ENCODE measurements at places on chromosomes 4 and X.
A peak's percentile ranks its signal among the peaks of the same experiment; 100 is the strongest.

- no peak for DNase-seq
These were observed 2.2 kb downstream of the AIMP1 start for GRCh38 chr4:106318511-106318910.

DNA sequence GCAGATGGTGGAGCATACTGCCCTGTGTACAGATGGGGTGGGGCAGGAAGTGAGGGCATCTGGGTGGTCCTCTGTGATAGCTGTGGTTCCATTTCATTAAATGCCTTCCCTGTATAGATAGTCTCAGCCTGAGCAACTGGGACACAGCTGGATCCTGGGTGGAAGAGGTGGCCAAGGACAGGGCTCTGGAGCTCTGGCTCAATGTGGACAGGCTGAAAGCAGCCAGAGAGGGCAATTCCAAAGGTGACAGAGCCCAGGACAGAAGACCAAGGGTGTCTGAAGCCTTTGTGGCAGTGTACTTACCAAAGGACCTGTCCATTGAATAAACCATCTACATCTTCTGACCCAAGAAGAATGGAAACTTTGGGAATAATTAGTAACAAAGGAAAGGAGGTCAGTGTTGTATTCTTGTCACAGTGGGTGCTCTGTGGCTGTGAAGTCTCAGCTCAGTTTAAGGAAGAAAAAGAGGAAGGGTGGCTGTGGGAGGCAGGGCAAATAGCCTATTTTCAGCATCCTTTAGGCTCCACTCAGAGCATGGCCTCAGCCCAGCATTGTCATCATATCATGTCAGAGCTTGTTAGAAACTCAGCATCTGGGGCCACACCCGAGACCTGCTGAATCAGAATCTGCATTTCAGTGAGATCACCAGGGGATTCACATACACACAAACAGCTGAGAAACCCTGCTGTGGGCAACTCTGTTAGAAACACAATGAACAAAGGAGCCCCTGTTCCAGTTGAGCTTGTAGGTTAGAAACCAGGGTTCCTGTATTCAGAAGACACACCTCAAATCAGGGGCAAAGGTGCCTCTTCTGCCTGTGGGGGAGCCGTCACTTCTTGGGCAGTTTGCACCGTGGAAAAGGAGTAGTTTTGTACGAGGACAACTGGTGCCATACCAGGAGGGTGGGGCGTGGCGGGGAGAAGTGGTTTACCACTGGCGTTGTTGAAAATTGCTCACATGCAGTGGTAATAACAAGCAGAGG, 168.6 kb downstream of the PTTG2 start:
- DNase-seq = peak; percentile 67

- DNase-seq = no peak
These were observed 162.5 kb downstream of the GASK1B start for GRCh38 chr4:158010361-158010760.

DNA sequence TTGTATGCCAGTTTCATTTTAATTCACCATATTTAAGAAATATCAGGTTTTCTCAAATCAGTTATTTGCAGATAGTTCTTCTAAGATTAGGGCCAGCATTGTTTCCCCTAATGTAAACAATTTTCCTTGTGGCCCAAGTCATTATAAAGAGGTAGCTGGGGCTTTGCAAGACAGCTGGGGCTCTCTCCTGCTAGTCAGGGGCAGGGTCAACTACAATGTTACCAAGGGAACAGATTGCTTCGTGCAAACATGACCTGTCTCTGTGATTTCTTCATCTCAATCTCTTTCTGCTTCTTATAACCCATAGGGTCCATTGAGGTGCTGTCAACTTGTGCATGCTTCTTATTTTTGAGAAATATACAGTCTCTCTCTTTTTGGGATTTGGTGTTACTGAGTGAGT, 12.1 kb downstream of the ARMCX6 start:
- DNase-seq = no peak

GRCh38 chr4:113908829-113909228, 70.6 kb downstream of the ARSJ start:
- no peak for DNase-seq

DNA sequence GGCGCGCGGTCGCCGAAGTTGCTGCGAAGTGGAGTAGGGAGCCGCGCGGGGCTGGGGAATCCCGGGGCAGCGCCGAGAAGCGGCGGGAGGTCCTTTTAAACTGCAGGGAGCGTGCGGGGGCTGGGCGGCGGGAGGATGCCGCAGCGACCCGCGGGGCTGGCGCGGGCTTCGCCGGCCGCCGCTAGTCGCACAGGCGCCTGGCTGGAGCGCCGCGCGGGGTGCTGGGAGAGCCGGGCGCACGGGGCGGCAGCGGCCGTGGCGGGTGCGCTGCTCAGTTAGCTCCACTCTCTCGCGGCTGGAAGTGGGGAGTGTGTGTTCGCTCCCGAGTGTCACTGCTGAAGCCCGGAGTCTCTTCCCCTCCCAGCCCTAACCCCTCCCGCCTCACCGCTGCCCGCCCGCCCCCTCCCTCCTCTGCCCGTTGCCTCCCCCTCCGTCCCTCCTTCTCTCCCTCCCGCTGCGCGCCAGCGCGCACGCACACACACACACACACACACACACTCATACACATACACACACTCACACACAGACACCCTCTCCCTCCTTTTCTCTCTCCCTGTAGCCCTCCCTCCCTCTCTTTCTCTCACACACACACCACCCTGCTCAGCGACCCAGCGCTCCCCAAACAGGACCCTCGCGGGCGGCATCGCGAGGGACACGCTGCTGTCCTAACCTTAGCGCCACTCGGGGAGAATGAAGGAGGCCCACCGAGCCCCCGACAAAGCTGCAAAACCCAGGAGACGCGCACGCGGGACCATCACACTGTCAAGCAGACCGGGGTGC, at the start of gene NDNF:
Gene NDNF (minus strand): TSS at position 312 of the 780 bp plus-strand sequence. CDS start 26,698 bp downstream, outside the sequence.
- DNase-seq = no peak

- no peak for DNase-seq
These were observed 155.5 kb upstream of the PRDX4 start for GRCh38 chrX:23511793-23512192.

DNA sequence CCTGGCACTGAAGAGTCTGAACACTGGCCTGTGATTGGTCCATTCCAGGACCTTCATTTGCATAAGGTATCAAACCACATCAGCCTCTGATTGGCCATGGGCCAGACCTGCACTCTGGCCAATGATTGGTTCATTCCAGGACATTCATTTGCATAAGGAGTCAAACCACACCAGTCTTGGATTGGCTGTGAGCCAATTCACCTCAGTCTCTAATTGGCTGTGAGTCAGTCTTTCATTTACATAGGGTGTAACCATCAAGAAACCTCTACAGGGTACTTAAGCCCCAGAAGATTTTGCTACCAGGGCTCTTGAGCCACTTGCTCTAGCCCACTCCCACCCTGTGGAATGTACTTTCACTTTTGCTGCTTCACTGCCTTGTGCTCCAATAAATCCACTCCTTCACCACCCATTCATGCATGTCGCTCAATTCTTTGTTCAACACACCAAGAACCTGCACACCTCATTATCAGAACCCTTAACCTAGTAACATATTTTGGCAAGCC, 14.2 kb upstream of the HERC5 start:
- DNase-seq = no peak

DNA sequence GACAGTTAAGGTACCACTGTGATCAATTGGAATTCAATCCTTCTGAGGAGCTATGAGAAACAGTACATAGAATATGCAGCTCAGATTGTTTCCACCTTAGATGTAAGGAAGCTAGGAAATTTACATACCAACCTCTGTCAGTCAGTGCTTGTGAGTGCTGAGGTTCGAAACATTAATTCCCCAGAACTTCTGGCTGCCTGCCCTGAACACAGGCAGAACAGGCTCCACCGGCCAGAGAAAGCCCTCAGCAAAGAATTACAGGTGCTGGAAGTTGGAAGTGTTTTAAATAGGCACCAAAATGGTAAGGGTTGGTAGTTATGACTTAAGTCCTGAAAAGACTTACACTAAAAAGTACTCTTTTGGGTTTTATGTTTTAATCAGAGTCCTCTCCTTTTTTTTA, 651.8 kb downstream of the C4orf33 start:
- no peak for DNase-seq

DNA sequence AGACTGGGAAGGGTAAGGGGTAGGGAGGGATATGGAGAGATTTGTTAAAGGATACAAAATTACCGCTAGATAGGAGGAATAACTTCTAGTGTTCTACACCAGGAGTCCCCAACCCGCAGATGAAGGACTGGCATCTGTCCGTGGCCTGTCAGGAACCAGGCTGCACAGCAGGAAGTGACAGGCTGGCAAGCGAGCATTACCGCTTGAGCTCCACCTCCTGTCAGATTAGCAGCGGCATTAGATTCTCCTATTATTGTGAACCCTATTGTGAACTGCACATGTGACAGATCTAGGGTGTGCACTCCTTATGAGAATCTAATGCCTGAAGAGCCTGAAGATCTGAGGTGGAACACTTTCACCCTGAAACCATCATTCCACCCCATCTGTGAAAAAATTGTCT, 27.9 kb upstream of the BBS7 start:
- no peak for DNase-seq

- DNase-seq = peak; percentile 76
These were observed 160.9 kb downstream of the SMIM20 start for GRCh38 chr4:26074712-26075430.

DNA sequence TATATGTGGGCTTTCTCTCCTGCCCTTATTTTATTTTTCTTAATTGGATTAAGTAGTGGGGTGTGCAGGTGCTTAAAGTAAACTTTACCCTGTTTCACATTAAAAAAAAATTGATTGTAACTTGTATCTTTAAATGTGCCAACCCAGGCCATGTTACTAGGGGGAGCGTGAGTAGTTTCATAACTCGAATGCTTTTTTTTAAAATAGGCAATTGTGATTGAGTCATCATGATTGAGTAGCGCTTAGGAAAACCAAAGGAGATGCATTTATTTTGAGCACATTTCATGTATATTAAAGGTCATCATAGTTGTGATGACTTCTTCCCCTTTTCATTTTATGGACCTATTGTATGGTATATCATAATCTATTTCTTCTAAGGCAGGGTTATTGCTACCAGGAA, 32.2 kb downstream of the GPAT3 start:
- no peak for DNase-seq

GRCh38 chrX:17680732-17681413, 56.4 kb upstream of the SCML1 start:
- DNase-seq = no peak

GRCh38 chr4:16590797-16591196, 307.6 kb downstream of the LDB2 start:
- no peak for DNase-seq

GRCh38 chrX:39653691-39654090, 444.1 kb downstream of the BCOR start:
- DNase-seq = no peak

- DNase-seq = no peak
These were observed 2.4 kb upstream of the SLIT2 start for GRCh38 chr4:20249333-20249732.

DNA sequence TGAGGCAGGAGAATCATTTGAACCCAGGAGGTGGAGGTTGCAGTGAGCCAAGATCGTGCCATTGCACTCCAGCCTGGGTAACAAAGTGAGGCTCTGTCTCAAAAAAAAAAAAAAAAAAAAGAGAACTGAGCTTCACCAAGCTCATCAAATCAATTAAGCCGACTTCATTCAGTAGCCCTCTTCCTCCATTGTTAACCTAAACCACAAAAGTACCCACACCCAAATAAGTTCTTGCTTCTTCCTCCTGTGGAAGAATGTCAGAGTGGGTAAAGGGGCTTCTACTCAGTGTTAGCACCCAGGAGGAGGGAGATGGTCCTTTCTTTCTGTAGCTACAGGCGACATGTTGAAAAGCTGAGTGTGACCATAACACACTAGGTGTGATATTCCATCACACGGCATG, 58.6 kb upstream of the CHRNA9 start:
- DNase-seq = no peak

- no peak for DNase-seq
These were observed 260 bp upstream of the CCDC149 start for GRCh38 chr4:24913119-24913485.

- DNase-seq = no peak
These were observed 22.1 kb upstream of the HSD17B10 start for GRCh38 chrX:53456254-53456653.

DNA sequence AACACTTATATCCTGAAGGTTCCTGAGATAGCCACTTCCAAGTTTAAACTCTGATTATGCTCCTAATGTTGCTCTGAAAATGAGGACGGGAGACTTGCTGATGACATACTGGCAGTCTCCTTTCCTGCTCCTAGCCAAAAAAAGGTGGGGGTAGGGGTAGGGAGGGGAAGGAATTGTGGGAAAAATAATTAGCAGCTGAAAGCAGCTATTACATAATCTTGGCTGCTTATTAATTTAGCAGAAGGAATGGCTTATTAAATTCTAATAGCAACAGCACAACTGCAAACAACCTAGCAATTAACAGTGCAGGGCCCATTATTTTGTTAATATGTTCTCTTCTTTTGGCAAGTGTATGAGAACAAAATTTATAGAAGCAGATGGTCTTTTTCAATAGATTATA, 2.0 kb upstream of the AP1S2 start:
- DNase-seq = no peak

DNA sequence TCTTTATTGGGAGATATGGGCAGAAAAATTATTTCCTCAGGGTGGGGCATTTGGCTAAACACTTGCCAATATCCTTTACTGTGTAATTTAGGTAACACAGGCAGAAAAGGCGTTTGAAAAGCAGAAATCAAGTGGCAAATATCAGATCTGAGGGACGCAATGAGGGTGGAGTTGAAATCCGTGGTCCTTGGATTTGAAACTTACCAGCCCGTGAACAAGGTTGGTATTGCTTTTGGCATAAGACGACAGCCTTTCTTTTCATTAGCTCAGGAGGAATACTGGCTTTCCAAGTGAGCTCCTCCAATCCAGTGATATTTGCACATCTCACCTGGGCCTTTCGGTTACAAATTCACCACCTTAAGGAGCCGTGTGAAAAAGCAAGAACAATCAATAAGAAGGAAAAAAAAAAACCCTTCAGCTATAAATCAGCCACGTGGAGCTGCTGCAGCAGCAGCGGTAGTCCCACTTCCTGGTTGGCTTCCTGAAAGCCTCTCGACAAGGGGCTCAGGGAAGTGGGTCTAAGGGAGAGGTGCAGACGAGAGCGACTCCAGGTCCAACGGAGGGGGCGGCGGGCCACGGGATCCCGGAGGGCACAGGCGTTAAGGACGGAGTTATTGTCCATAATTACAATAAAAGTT, 734 bp upstream of the GALNT7 start:
- DNase-seq = no peak

DNA sequence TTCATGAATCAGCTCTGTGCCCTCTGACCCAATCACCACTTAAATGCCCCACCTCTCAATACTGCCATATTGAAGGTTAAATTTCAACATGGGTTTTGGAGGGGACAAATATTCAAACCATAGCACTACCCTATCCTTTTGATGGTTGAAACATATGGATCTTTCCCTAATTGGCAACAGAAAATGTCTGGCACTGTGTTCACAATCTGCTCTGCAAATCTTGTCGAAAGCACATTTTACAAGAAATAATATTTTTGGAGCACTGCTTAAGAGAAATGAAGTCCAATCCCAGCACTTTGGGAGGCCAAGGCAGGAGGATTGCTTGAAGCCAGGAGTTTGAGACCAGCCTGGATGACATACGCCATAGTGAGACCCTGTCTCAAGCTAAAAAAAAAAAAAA, 130.6 kb upstream of the FAM9C start:
- DNase-seq = no peak

GRCh38 chr4:69759189-69759604, 1.2 kb downstream of the SULT1B1 start:
- no peak for DNase-seq

GRCh38 chrX:119942831-119943184, 743 bp downstream of the NKAP start:
- no peak for DNase-seq
